ENCODE measurements at places on chromosomes 1 and 21.

DNA sequence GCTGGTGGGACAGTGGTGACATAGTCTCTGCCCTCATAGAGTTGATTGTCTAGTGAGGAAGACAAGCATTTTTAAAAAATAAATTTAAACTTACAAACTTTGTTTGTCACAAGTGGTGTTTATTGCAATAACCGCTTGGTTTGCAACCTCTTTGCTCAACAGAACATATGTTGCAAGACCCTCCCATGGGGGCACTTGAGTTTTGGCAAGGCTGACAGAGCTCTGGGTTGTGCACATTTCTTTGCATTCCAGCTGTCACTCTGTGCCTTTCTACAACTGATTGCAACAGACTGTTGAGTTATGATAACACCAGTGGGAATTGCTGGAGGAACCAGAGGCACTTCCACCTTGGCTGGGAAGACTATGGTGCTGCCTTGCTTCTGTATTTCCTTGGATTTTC, 58.4 kb downstream of the LAMC2 start:
- peak; percentile 86 for DNase-seq

DNA sequence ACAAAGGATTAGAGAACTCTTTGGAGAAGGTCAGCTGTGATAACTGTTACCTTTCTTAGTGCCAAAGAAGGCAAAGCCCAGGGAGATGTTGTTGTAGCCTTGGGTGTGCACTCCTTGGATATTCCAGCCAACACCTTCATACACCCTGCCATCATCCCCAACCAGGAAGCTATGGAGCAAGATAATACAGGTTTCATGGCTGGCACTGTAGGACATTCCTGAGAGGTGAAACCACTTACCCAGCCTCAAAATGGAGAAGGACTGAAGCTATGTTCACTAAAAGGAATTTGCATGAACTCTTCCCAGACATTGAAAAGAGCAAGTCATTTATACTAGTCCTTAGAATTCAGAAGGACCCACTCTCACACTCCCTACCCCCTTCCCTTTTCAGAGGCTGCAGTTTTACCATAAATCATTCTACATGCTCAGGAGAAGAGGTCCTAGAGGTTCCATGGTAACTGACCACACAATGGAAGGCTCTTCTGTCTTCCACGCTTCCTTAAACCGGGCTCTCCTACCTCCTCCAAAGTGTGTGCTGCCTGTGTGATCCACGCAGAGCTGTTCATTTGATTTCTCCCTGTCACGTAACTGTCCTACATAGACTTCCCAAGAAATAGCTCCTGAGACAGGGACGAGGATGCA, 5.5 kb downstream of the PGLYRP4 start:
- DNase-seq: no peak

DNA sequence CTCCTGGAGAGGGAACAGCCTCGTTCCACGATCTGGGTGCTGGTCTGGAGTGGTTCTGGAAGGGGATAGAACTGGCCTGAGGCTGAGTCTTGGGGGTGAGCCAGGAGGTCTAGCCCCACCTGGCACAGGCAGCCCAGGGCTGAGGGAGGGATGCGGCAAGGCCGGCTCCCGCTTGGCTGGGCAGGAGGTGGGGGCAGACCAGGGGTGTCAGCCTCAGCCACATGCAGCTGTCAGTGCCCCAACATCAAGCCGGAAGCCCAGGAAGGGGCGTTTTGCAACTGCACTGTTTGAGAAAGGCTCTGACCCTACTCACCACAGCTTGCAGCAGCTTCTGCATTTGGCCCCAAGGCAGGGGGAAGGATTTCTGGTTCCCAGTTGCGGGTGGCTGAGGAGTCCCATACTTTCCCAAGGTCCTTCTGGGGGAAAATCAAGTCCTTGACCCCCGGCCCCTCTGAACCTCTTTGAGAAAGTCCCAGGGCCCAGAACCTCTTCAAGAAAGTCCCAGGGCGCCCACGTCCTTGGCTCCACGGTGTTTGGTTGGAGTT, 2.0 kb downstream of the EFHD2 start:
- no peak for DNase-seq

DNA sequence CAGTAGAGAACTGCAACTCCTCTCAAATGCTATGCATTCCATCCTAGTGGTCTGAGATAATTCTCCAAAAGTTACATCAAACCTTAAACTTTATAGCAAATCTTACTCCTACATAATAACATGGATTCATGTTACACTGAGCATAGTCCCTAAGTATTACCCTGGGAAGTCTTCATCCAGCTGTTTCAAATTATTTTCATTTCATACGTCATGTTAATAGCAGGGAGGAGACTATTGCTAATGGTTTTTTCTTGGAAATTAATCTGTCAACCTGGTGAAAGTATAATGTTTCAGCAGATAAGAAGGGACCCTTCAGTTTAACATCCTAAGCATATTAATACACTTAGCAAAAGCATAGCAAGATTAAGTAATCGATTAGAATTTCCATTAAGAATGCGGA, 318.1 kb downstream of the USP25 start:
- peak; percentile 89 for DNase-seq

DNA sequence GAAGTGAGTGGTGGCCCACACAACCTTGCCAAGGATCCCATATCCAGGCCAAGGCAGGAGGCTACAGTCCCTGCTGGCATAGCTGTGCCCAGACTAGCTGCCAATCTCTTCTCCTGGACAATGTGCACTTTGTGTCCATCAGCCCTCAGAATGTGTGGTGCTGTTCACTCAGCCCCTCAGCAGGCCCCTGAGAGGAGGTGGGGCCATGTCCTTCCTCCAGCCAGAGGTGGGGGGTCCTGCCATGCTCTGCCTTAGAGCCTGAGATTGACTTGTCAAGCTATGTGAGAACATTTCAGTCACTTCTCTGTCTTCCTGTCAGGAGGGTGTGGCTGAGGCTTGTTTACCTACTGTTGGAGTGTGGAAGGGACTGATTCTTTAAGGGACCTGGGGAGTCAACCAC, 1.4 kb downstream of the NCF2 start:
- DNase-seq: no peak

DNA sequence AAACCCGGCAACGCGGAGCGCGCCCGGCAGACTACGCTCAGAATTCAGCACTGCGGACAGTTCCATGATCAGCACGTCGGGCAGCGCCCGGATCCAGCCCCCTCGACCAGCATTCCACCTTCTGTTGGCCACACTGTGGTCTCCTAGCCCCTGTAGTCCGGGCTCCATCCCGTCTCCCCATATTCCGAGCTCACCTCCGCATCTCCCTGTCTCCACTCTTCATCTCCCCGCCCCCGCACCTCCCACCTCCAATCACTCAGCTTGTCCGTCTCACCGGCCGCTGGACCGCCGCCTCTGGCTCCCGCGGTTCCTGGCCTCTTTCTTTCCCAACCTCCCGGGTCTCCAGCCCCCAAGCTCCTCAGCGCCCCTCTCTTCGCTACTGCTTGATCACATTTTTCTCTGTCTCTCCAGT, 500 bp downstream of the EPHA10 start:
- peak; percentile 39 for DNase-seq

DNA sequence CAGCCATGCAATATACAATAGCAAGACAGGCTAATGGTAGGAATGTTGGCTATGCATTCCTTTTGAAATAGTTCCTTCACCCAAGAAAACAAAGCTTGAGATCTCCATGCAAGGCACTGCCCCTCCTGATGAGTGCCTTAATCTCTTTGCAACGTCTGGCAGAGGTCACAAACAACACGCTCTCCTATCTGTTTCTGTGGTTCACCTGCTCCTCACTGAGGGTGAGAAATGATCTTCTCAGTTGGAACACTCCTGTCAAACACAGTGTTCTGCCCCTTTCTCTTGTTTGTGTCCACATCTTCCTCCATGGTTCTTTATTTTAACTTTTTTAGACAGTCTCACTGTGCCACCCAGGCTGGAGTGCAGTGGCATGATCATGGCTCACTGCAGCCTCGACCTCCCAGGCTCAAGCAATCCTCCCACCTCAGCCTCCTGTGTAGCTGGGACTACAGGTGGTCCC, 21.2 kb upstream of the XPR1 start:
- no peak for DNase-seq

Measured in fibroblast of skin of abdomen (primary cell).